ENCODE measurements at places on chromosomes 13 and 19.

- DNase-seq, result no peak
Measured at GRCh38 chr13:78102121-78102677, 183.6 kb upstream of the EDNRB start.

DNA sequence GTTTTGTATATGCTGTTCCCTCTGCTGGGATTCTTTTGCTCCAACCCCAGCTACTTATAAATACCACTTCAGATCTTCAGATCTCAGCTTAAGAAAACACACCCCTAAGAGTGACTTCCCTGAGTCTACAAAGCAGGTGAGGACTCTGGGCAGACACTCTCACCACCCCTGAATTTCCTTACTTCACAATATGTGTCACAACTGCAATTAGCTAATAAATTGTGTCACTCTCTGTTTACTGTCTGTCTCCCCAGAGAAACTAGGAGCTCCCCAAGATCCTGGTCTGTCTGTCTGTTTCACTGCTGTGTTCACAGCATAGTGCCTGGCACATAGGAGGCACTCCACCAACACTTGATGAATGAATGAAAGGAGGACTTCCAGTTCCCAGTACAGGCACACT is 14.4 kb downstream of the CEBPA start:
- DNase-seq, result no peak

DNA sequence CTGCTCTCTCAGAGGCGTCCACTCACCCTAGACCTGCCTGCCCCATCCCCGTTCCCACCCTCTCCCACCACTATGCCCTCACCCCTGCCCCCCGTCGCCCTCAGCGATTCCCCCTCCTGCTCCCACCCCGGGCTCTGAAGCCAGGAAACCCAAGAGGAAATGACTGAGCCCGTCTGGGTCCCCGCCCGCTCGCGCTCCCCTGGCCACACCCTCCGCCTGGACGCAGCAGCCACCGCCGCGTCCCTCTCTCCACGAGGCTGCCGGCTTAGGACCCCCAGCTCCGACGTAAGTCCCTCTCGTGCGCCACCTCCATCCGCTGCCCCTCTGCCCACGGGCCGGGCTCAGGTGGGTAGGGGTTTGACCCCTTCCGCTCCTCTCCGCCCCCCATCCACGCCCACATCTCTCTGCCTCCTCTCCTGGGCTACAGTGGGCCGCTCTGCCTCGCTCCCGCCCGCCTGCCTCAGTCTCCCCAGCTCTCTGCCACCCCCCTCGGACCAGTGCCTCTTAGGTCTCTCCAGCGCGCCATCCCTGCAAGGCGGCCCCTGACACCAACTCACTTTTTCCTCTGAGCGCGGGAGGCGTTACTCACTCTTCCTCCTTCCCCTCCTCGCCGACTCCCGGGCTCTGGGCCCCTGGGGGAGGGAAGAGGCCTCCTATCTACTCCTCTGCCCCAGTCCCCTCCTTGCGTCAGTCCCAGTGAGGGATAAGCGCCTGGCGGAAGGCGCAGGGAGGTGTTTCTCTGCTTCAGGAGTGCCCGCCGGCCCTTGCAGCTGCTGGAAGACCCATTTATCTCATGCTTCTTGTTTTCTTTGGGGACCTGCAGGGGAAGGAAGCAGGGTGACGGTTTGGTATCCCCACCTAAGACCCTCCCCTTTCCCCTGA is at the start of gene FXYD5:
Gene FXYD5, plus strand, starts transcription at position 211 of the 882 bp plus-strand sequence. CDS start 816 bp downstream, outside the sequence.
- DNase-seq, result peak; percentile 84

- DNase-seq, result no peak
Measured at GRCh38 chr19:13538601-13539253, 32.4 kb upstream of the CACNA1A start.

DNA sequence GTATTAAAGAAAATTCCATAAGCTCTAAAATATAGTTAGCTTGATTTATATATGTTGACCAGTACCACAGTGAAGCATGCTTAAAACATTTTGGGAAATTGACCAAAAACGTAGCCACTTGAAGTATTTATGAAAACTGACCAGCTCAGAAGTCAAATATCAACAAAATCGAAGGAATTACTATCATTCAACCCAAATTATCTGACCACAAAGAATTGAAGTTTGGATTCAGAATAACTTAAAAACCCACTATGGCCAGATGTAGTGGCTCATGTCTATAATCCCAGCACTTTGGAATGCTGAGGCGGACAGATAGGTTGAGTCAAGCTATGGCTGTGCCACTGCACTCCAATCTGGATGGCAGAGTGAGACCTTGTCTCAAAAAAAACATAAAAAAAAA is 31.9 kb downstream of the GPALPP1 start:
- DNase-seq, result no peak

GRCh38 chr13:82698941-82699340 is 1183.3 kb downstream of the SLITRK1 start:
- DNase-seq, result no peak

DNA sequence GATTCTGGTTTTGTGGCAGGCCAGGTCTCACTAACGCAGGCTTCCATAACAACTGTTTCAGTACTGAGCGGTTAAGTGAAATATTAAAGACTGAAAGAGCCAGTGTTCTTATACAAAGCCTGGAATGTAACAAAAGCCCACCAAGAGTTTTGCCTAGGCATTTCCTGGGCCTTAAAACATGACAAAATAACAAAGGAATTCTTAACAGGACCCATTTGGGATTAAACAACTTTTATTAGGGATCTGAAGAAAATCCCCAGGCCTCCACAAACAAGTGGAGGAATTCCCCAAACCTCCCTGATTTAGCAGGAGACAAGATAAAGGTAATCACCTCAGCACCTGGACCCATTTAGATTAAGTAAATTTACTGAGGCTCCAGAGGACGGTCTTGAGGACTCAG is 799.7 kb upstream of the SPRY2 start:
- no peak for DNase-seq

GRCh38 chr13:72590091-72590740 is 137.2 kb downstream of the MZT1 start:
- DNase-seq, result no peak

DNA sequence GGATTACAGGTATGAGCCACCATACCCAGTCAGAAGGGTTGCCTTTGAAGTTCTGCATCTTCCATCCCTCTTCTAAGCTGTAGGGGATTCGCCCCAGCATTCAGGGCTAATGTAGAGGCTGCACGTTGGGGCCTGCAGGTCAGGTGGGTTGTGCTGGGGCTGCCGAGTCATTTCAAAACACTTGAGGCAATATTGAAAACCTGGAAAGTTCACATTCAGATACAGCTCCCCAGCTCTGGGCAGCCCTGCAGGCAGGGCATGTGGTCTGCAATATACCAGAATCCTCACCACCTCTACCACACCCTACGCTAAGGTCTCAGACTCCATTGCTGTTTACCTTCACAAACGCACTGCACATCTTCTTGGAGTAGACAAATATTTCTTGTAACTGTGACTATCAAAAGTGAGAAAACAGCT is 24.6 kb downstream of the CCNE1 start:
- no peak for DNase-seq

DNA sequence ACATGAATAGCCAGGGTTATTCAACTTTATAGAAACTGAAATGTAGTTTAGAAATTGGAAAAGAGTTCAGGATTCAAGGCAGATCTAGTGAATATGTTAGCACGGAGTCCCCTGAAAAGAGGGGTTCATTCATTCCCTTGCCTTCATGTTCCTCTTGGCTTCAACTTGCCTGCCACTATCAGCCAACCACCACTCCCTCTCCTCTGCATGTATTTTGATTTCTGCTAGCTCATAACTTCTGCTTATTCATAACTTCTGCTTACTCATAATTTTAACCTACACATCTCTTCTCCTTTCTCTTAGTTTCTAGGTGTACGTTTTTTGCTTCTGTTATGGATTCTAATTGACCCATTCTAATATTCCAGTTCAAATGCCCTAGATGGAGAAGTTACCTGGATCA is 5.5 kb upstream of the SERTM1 start:
- no peak for DNase-seq

- peak; percentile 14 for DNase-seq
Measured at GRCh38 chr13:36965767-36966166, 33.4 kb downstream of the ALG5 start.

GRCh38 chr13:23180711-23181110 is at the start of gene SGCG:
SGCG (plus strand) TSS chr13:23180979; CDS start chr13:23203695, 22,716 bp downstream.
- no peak for DNase-seq

DNA sequence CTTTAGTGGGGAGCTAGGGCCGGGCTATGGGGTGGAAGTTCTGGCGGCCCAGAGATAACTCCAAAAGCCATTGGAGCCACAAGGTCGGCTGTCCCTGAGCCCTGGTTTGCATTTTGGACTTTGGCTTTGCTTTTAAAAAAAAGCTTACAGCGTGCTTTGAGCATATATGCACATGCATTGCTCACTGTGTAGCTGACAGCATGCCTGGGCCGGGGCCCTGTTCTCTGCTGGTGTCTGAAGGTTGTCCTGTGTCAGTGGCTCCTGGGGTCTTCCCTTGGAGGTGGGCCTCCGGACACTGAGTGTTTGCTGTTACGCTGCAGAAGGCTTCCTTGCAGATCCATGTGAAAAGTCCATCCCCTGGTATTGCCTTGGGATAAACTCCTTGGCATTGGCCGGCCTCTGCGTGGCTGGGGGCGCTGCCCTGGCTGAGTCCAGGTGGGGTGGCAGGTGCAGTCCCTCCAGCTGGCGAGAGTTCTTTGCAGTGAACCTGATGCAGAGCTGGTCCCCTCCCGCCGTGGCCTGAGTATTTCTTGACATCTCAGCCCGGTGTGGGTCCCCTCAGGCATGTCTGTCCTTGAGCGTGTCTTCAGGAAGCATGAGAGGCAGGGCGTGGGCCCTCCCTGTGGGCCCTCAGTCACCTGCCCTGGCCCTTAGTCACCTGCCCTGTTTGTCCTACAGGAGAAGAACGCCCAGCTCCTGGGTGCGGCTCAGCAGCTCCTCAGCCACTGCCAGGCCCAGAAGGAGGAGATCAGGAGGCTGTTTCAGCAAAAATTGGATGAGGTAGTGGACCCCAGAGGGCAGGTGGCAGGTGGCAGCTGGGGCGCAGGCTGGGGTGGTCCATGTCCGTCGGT is 23.0 kb downstream of the PLEKHJ1 start:
- DNase-seq, result no peak

DNA sequence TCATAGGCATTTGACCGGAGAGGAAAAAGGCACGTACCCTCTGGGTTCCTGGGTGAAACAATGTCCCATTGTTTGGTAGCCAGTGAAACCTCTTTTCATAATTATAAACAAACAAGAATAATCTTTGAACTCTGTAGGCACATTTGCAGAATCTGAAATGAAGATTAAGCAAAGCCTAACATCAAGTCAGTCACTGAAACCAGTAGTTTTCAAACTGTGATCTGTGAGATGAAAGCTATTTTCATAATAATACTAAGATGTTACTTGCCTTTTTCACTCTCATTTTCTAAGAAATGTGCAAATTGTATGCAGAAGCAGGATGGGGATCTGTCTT is 105.4 kb downstream of the WDFY2 start:
- DNase-seq, result peak; percentile 17

DNA sequence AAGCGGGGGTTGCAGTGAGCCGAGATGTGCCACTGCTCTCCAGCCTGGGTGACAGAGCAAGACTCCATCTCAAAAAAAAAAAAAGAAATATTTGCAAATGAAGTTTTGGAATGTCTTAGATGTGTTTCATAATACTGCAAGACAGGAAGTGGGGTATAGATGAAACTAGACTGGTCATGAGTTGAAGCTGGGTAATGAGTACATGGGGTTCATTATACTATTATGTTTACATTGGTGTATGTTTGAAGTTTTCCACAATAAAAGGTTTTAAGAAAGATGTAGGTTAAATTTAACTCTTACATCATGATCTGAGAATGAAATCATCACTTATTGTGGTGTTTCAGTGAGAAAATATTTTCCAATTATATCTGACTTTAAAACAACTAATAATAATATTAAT is 19.0 kb downstream of the FNDC3A start:
- no peak for DNase-seq

- no peak for DNase-seq
Measured at GRCh38 chr13:59144700-59145099, 1019.0 kb downstream of the DIAPH3 start.

GRCh38 chr19:41886761-41887710 is 4.1 kb downstream of the ARHGEF1 start:
- DNase-seq, result no peak

DNA sequence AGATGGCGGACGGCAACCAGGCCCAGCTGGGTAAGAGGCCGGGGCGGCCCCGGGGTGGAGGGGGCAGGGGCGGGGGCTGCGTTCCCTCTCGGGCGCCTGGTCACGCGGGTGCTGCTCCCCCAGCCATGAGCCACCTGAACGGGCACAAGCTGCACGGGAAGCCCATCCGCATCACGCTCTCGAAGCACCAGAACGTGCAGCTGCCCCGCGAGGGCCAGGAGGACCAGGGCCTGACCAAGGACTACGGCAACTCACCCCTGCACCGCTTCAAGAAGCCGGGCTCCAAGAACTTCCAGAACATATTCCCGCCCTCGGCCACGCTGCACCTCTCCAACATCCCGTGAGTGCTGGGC is 11.1 kb downstream of the PTBP1 start:
- DNase-seq, result no peak

DNA sequence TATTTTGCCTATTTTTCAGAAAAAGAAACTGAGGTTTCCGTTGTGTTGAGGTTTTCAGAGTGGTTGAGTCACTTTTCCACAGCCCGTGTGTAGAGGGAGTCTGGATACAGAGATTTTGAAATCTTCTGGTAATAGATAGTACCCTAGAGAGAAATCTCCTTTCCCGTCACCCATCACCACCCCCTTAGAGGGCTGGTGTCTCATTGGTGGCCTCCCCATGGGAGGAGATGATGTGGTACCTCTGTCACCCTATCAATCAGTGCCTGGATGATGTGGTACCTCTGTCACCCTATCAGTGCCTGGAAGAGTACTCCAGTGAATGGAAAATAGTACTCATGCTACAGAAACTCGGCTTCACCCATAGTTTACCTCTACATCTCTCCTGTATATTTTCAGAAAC is 42.2 kb upstream of the SERP2 start:
- DNase-seq, result no peak

- DNase-seq, result peak; percentile 90
Measured at GRCh38 chr19:50537769-50538230, 24.1 kb upstream of the ASPDH start.

- DNase-seq, result no peak
Measured at GRCh38 chr19:18414504-18415177, 4.6 kb upstream of the SSBP4 start.

GRCh38 chr19:3360421-3361383 is 5.7 kb upstream of the NFIC start:
- DNase-seq, result no peak

GRCh38 chr13:94707400-94708021 is 4.8 kb downstream of the SOX21 start:
- peak; percentile 49 for DNase-seq

- DNase-seq, result no peak
Measured at GRCh38 chr13:103757361-103757760, 691.1 kb upstream of the SLC10A2 start.

- no peak for DNase-seq
Measured at GRCh38 chr13:99197117-99197651, 3.5 kb upstream of the UBAC2 start.

GRCh38 chr13:24080134-24080533 is 80.4 kb upstream of the SPATA13 start:
- no peak for DNase-seq

GRCh38 chr13:86541461-86541860 is 742.2 kb upstream of the SLITRK6 start:
- no peak for DNase-seq

DNA sequence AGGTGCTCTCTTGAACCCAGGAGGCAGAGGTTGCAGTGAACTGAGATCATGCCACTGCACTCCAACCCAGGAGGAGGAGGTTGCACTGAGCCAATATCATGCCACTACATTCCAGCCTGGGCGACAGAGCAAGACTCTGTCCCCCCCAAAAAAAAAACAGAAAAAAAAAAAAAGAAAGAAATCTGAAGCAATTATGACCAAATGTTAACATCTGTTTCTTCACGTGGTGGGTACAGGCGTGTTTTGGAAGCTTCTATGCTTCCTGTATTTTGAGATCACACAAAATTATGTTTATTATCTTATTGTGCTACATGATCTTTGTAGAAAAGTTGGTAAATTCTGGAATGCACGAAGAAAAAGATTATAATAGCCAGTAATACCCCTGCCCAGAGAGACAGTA is 2.7 kb upstream of the ACP5 start:
- no peak for DNase-seq
